ENCODE measurements at places on chromosomes 4 and X. TPM values are rescaled to one million over a fixed set of nuclear protein-coding genes. Genes with fewer than 3 reads are reported as not detected.

The GNRHR gene
- total RNA-seq = not detected

DNA sequence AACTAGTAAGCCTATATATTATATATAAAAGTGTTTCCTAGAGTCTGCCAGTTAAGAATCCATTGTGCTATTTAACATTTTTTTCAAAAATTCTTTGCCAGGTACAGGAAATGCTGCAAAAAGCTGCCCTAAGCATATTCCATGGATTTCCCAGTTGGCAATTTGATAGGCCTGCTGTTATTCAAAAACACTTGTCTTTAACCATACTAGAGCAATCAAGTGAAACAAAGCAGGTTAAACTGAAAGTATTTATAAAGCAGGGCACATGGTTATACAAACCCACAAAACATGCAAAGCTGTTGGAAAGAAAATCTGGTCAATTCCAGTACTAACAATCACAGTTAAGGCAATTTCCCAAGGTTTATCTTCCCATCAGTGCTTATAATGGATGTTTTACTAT is 159.9 kb downstream of the UNC5C start:
- DNase-seq = no peak

GRCh38 chrX:44173219-44173618 is 170.3 kb downstream of the EFHC2 start:
- no peak for DNase-seq

DNA sequence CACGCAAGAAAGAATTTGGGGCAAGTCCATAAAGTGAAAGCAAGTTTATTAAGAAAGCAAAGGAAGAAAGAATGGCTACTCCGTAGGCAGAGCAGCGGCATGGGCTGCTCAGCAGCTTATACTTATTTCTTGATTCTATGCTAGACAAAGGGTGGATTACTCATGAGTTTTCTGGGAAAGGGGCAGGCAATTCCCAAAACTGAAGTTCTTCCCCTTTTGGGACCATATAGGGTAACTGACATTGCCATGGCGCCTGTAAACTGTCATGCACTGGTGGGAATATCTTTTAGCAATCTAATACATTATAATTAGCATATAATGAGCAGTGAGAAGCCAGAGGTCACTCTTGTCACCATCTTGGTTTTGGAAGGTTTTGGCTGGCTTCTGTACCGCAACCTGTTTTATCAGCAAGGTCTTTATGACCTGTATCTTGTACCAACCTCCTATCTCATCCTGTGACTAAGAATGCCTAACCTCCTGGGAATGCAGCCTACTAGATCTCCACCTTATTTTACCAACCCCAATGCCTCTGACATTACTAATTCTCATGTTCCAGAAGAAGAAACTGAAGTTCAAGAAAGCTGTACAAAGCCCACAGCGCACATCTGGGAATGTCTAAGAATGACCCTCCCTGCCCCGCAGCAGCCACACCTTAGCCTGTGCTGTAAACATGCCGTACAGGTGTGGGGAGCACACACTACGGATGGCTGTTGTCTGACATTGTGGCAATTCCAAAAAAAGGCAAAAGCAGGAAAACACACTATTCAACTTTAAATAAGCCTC is 18.6 kb downstream of the RXFP1 start:
- no peak for DNase-seq

- no peak for DNase-seq
These were observed 581 bp upstream of the FAM114A1 start for GRCh38 chr4:38866973-38867477.

GRCh38 chr4:76589402-76589801 is 154.4 kb downstream of the SHROOM3 start:
- DNase-seq = no peak
